ENCODE measurements at places on chromosomes 1 and 21.

- no peak for DNase-seq
Observed at GRCh38 chr1:39689214-39689613, 2.0 kb downstream of the HPCAL4 start.

GRCh38 chr1:163379801-163380200 is 58.0 kb downstream of the NUF2 start:
- DNase-seq: no peak

DNA sequence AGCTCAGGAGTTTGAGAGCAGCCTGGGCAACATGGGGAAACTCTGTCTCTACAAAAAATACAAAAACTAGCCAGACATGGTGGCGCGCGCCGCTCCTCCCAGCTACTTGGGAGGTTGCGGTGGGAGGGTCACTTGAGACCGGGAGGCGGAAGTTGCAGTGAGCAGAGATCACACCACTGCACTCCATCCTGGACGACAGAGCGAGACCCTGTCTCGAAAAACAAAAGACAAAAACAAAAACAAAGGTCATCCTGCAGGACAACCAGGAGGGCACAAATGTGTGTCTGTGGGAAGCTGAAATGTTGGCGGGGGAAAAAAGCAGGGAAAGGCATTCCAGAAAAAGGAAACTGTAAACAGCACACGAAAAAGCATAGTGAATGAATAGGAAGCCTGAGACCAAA is 104.1 kb upstream of the HNRNPU start:
- DNase-seq: no peak

GRCh38 chr1:88998716-88999115 is 6.3 kb upstream of the KYAT3 start:
- peak; percentile 79 for DNase-seq

DNA sequence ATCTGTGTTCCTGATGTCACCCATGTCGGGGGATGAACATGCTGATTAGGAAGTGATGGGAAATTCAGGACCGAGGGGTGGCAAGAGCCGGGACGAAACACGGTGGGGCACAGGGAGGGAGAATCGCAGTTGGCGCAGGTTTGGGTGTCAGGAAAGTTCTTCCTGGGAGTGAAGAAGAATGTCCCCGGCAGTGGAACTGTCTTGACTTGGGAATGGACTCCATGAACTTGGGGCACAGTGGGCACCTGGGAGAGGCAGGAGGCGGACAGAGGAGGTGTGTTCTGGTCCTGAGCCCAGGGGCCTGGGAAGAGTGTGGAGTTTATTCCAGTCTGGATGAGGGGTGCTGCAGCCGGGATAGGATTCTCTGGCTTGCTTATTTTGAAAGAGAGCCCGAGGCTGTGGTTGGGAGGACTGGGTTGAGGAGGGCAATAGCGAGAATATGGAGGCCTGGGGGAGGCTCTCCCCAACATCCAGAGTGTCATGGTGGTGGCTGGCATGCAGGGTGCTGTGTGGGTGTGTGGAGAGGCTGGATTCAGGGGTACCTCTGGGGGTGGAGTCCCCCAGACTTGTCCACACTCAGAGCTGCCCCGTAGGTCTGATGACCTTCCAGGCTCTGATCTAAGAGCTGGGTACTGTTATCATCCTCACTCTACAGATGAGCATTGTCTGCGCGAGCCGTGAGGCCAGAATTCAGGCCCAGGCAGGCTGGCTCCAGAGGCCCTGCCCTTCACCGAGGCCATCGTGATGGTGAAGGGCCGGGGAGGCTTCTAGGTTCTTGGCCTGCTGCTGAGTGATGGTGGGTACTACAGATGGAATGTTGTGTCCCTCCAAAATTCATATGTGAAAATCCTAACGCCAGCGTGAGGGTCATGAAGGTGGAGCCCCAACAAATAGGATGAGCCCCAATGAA is 274.5 kb upstream of the C1orf174 start:
- no peak for DNase-seq

DNA sequence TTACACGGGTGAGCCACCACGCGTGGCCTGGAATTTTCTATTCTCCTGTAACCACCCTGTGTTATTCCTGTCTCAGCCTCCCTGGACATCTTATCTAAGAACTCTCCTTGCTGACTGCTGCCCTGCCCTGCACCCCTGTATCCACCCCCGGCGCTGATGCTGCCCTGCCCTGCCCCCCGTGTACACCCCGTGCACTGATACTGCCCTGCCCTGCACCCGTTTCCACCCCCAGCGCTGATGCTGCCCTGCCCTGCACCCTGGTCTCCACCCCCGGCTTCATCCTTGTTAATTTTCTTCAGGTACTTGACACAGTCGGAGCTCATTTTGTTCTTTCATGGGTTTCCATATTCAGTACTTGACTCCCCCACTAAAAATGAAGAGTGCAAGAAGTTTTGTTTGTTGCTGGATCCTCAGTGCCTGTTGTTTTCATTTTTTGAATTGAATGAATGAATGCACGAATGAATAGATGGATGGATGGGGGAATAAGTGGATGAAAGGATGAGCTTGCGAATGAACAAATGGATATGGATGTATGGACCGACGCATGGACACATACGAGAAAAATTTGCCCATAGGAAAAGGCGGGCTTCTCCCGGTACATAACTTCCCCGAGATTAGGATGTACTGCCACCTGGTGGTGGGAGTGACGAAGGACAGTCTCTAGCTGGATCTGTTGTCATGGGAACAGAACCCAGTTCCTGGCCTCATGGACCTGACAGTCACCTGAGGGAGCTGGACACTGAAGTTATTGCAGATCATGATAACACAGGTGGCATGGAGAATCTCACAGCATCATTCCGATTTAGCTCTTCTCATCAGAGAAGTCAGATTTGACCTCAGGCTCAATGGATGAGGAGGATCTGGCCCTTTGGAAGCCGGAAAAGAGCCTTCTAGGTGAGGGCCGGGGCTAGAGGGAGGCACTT is 14.9 kb downstream of the AADACL4 start:
- DNase-seq: peak; percentile 78

GRCh38 chr1:160626509-160627342 is 20.1 kb downstream of the SLAMF1 start:
- peak; percentile 83 for DNase-seq

DNA sequence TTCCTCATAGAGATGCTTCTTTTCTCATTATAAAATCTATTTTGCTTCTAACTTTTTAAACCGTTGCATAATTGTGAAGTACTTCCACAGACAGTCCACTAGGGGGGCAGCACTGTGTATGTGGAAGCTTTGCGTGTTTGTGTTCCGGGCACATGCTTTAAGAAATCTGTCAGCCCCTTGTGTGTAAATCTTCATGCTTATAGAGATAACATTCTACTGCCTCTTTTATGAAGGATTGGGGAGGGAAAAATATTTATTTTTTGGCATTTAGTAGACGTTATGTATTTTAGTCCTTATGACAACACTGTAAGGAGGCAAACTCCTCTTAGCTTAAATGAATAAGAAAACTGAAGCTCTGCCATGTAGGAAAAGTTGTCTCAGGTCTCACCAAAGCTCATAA is 157.3 kb upstream of the PTGFR start:
- DNase-seq: no peak

- no peak for DNase-seq
Observed at GRCh38 chr1:74549932-74550331, 37.5 kb upstream of the LRRC53 start.

DNA sequence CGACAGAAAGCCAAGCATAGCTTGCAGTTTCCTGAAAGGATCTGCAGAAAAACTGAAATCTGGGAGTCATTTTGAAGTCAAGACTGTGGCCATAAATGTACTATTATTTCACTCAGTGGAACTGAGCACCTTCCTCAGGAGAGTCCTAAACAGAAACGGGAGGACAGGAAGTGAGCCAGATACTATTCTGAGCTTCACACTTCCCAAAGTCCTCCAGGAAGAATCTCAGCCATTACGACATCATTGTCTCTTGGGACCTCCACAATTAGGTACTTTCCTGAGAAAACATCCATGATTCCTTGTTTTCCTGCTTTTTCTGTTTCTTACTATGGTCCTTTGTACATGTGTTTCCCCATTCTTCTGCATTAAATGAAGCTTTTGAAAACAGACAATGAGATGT is 299.2 kb upstream of the USP25 start:
- no peak for DNase-seq

DNA sequence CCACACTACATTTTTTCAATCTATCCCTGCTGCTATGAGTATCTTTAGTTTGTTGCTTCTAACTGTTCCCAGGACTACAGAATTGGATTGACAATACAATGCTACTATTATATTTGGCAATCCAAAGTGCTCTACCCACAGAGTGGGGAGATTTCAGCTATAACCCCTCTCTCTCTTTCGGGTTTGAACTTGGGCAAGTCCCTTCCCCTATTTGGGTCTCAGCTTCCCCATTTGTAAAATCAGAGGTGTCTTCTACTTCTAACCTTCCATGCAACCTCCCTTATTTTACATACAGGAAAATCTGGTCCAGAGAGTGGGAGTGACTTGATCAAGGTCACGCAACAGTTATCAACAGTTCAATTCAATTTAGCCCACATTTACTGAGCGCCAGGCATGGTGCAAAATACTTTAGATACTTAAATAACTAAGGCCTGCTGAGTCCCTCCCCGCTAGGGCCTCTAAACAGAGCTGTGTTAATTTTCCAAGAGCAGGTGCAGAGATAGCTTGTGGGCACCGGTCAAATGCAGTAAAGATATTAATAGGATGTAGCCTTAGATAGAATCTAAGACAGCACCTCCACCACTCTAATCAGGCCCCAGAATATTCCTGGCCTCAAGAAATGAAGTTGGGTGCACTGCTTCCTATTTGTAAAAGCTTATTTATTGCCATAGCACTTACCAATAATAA is 9.4 kb upstream of the GPX7 start:
- DNase-seq: no peak

- DNase-seq: no peak
Observed at GRCh38 chr1:156421939-156422601, 53.1 kb downstream of the RHBG start.

DNA sequence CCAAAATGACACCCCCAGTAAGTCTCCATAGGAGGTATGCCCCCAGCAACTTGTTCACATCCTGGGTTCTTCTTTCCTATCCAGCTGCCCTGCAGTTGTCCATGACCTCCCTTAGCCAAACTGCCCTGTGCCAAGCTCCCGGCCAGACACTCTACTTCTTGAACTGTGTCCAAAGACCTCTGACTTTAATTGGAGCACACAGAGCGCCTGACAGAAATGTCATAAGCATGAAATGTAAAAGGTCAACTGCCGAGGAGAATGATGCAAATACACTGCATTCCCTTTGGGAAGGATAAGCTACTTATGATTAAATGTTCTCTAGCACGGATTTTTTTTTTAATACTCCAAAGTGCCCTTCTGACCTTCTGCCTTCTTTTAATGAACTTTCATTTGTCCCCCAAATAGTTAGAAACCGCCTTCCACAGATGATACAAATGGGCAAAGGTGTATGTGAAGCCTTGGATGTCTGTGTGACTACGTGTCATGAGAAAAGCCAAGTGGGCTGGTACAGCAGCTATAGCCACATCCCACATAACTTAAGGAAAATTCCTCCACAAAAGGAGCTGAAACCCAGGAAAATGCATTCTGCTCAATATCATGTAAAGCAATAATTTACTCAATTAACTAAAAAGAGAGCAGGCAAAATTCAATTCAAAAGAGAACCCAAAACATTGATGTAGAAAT is 26.8 kb downstream of the PALMD start:
- DNase-seq: no peak

Measured in activated CD4-positive, alpha-beta T cell treated with anti-CD3 and anti-CD28 coated beads, Interleukin-2, Interleukin-4, amounts not matched to agents 100 ng/mL and 50 ng/mL, durations not matched to agents 16 hours and 8 hours (primary cell).